ENCODE measurements at places on chromosomes 4 and X.

DNA sequence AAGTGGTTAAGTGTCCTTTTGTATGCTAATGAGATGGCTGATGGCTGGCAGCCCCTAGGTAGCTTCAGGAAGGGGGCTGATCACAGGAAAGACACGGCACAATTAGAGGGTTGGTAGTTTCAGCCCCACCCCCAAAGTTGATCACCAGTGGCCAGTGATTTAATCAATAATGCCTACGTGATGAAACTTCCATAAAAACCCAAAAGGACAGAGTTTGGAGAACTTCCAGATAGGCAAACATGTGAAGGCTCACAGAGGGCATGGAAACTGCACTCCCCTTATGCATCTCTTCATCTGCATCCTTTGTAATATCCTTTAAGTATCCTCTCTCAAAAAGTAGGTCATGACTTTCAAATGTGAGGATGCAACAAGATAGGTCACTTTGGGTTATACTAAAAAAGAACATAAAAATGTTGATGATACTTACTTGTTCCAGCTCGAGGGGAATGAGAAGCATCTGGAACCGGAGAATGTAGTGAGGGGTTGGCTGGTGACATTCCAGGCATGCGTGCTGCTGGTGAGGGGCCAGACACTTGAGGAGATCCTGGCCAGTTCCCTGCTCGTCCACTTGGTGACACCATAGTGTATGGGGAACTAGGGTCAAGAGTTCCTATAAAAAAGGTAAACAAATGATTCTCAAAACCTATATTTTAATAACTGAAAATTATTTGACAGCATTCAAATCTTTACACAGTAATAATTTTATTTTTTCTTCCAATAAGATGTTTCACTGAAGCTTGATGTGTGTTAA lies 16.7 kb upstream of the CXorf38 start:
- no peak for DNase-seq

GRCh38 chr4:5456296-5456845 lies 252.0 kb downstream of the EVC2 start:
- no peak for DNase-seq

- DNase-seq: peak; percentile 61
Observed at GRCh38 chr4:87150498-87151261, 69.7 kb downstream of the KLHL8 start.

GRCh38 chr4:135464311-135464710 lies 1262.7 kb upstream of the PABPC4L start:
- no peak for DNase-seq

GRCh38 chrX:100864657-100865391 lies 9.3 kb downstream of the NOX1 start:
- DNase-seq: no peak

DNA sequence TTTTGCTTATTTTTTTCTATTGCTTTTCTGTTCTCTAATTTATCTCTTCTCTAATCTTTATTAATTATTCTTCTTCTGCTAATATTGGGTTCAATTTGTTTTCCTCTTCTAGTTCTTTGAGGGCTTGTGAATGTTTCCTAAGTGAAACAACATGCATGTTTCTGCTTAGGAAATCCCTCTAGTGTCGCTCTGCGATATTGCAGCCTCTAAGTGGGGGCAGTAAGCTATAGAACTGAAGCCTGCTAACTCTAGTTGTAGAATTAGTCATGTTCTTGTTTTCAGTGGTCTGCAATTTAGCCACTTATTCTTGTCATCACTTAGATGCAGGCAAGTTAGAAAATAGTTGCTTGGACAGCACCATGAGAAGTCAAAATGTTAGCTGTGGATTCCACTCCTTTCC lies 222.6 kb downstream of the SPIN4 start:
- DNase-seq: peak; percentile 50

GRCh38 chr4:168433571-168433970 lies 46.7 kb downstream of the DDX60L start:
- no peak for DNase-seq

DNA sequence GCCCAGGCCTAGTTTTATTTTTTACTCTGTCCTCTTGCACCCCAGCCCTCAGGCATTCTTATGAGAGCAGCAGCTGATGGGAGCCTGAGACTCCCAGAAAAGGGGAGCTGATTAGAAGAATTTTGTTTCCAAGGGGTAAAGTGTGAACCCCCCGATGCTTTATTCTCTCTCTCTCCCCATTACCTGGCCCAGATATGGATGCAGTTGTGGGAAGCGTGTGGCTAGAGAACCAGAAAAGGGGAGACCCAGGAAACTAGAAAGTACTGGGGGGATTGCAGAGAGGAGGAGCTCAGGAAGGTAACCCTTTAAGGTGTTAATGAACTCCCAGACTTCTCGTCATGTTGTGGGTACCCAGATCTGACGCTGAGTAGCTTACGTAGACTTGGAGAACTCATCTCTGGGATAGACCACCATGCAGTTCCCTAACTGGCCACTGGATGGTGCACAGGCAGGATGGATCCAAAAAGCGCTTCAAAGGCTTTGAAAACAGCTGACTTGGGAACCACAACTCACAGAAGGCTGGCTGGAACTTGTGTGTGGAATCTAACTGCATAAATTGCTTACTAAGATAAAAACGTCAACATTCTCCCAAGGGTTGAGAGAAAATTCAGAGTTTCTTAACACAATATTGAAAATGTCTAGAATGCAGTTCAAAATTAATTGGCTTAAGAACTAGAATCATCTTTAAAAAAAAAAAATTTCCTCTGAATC lies 64.7 kb downstream of the TBC1D14 start:
- DNase-seq: peak; percentile 61

- no peak for DNase-seq
Observed at GRCh38 chrX:154824638-154825037, 9.8 kb downstream of the SMIM9 start.

DNA sequence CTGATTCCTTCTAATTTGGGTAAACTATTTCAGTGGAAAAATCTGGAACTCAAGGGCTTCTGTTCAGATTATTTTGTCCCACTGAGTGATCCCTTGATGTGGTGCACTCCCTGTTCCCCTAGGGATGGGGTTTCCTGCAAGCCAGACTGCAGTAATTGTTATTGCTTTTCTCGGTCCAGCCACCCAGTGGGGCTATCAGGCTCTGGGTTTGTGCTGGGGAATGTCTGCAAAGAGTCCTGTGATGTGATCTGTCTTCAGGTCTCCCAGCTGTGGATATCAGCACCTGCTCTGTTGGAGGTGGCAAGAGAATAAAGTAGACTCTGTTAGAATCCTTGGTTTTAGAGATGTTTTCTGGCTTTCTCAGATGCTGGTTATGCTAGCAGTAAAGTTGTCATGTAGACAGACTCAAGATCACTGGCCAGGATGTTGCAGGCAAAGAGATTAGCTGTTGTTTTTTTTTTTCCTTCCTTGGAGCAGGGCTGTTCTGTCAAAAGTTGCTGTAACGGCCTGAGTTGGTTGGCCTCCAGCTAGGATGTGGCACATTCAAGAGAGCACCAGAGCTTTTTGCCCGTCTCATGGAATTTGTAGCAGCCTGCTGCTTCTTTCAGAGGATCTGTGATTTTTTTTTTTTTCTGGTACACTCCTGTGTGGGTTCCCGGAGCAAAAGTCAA lies 1314.0 kb downstream of the PCDH19 start:
- DNase-seq: no peak

- peak; percentile 79 for DNase-seq
Observed at GRCh38 chr4:180280726-180281297, 1962.4 kb upstream of the TENM3 start.

- DNase-seq: no peak
Observed at GRCh38 chrX:129843209-129843458, 552 bp downstream of the ZDHHC9 start.

DNA sequence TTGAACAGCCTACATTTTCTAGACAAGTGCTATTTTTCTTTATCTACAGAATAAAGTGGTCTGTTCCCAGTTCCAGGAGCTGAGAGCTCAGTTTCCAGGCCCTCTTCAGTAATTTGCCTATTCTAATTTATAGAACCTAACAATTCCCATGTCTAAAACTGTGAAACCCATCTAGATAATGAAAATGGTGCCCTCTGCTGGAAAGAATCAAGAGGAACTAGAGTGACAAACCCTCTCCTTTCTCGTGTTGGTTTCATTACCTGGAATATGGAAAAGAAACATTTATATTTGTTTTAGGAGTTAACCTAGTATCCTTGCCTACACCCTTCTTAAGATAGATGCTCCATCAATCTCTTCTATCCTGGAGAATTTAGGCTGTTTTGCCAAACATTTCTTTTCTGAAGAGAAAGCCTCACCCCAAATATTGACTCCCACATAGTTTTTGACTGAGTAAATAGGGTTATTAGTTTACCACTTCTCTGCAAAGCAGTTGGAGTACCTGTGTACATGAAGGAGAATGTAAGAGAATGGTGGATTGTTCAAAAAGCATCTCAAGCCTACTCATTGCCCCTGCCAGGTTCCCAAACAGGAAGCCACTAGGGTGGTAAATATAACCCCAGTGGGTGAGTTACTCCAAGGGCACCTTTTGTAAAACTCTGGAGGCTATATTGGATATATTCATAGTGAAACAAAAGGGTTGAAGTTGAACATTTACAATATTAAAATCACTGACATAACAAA lies 121.6 kb downstream of the RASL11B start:
- DNase-seq: peak; percentile 85

DNA sequence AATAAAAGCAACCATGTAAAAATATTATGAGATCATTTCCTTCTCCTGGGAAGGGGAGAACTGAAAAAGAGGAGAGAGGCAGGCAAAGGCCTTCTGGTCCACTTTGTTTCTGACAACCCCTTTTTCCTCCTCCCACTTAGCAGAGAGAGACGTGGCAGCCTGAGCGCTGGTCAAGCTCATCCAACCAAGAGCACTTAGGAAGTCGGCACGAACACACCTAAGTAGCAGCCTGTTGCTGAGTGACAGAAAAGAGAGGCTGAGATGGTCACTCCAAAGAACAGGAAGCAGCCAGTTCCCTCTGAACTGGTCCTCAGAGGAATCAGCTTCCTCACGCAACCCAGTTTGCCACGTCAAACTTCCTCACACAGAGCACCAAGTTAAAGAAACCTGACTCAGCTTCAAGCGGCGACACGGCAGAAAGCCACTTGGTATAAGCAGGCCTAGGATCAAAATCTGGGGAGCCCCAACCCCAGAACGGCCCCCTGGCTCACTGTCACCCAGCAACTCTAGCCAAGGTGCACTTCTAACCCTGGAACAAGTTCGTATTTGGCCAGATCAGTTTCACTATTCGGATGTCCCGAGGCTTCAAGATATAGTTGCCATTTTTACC lies 861 bp downstream of the SEC24D start:
- DNase-seq: peak; percentile 61

GRCh38 chr4:34193451-34194154 lies 2050.7 kb downstream of the ARAP2 start:
- DNase-seq: no peak

GRCh38 chrX:57583477-57583876 lies 8.3 kb upstream of the ZXDB start:
- DNase-seq: no peak

GRCh38 chr4:881709-882108 lies 50.4 kb downstream of the GAK start:
- DNase-seq: no peak

GRCh38 chrX:111133389-111133788 lies 37.4 kb downstream of the PAK3 start:
- no peak for DNase-seq

DNA sequence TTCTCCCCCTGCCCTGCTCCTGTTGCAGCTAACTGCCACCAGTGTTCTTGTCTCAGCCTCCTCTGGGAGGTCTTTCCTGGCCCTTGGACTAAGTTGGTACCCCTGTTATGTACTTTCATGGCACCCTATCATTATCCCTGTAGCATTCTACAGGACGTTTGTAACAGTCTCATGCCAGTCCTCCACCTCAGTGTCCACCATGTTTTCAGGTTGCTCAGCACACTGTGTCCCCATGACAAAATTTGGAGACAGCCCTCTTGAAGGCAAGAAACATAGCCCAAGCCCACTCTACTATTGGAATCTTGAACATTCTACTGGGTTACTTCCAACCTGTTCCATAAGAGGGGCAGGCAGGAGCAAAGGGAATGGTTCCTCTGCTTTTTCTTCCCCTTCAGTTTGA lies 194.4 kb upstream of the ANXA3 start:
- no peak for DNase-seq

- no peak for DNase-seq
Observed at GRCh38 chrX:72624194-72624593, 51.6 kb upstream of the HDAC8 start.

DNA sequence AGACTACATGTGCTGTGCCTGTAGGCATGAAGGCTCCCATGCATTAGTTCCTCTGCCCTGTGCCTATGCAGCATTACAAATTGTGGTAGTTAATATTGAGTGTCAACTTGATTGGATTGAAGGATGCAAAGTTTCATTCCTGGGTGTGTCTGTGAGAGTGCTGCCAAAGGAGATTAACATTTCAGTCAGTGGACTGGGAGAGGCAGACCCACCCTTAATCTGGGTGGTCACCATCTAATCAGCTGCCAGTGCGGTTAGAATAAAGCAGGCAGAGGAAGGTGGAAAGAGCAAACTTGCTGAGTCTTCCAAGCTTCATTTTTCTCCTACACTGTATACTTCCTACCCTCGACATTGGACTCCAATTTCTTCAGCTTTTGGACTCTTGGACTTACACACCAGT lies 460.2 kb upstream of the SMIM31 start:
- no peak for DNase-seq

DNA sequence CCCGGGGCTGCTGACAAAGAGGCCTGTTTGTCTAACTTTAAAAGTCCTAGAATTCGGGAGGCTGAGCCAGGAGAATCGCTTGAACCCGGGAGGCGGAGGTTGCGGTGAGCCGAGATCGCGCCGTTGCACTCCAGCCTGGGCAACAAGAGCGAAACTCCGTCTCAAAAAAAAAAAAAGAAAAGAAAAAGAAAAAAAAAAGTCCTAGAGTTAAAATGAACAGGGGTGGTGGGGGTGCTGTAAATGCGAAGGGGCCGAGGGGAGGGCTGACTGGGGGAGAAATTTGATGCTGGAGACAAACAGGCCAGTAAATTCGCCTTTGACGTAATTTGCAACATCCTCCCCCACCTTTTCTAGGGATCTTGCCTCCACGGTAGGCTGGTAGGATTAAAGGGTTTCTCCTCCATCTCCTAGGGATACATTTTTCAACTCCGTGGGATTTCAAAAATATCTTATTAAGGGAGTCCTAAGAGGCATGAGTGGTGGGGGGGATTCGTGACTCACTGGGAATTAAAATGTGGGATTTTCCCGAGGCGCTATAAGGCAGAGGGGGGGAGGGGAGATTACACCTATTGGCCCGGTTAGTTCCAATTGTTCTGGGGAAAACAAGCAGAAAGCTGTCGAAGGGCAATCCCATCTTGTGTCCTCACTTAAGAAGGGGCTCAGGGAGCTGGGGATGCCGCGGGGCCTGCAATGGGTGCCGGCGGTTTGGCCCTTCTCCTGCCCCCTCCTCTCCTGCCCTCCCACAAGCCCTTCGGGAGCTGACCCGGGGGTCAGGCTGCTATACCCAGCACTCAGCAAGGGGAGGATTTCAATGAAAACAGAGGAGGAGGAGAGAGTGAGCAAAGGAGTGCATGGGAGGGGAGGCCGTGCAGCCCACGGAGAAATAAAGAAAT lies 3.0 kb upstream of the BCOR start:
- DNase-seq: no peak

GRCh38 chr4:48297256-48297846 lies 27.7 kb upstream of the TEC start:
- no peak for DNase-seq

Measured in NCI-H1417 (cell line).